Stimulated activated CD4-positive, alpha-beta T cell treated with anti-CD3 and anti-CD28 coated beads, Interleukin-1b, Interleukin-23, amount 100 ng/mL, for 24 hours (primary cell): ENCODE measurements at places on chromosomes 11 and 22.

GRCh38 chr22:49198705-49199084 lies 629.0 kb downstream of the BRD1 start:
- DNase-seq: no peak

DNA sequence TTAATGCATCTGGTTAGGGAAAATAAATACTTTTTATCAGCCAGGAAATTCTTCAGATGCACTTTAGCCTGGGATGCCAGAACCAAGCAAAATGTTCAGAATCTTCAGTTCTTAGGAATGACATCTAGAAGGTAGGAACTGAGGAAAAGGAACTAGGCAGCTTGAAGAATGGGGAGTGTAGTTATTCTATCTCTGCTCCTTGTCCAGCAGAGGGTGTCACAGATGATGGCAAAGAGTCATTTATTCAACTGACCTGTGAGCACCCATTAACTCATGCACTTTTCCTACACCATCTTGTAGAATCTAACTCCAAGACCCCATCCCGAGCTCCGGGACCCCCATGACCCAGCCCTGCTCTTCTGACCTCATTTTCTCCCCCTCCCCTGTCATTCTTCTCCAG lies 122.1 kb upstream of the ISX start:
- no peak for DNase-seq

DNA sequence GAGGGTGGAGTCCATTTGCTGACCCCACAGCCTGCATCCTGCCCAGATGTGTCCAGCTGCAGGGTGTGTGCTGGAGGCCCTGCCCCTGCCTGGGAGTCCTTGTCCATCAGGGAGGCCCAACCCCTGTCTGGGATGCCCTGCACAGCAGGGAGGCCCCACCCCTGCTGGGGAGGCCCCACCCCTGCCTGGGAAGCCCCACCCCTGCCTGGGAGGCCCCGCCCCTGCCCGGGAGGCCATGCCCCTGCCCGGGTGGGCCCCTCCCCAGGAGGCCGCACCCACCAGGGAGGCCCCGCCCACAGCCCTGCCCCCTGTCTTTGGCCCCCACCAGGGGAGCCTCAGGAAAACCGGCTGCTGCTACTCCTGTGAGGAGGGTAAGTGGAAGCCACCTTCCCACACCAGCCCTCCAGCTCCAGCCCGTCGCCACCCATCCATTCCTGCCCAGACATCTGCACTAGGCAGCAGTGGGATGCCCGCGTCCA lies 37.2 kb downstream of the MUC5B start:
- no peak for DNase-seq

GRCh38 chr22:41915035-41915785 lies at the start of gene SHISA8:
SHISA8 (minus strand) TSS chr22:41915074; CDS start chr22:41914667, 407 bp downstream.
- peak; percentile 45 for DNase-seq

DNA sequence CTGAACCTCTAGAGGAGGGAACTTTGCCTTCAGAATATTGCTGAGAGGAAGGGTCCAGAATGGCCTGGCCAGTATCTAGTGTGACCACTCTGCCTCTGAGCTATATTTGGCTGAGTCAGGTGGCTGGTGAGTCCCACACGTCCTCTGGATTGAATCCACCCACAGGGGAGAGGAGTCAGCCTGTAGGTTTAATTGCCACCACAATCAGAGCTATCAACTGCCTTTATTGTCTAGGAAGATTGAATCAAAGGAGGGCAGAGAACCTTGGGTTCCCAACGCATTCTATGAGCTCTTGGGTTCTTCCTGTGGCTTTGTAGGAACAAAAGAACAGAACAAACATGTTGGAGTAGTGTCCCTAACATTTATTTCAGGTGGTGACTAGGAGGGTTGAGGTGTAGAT lies 67.7 kb downstream of the ST3GAL4 start:
- no peak for DNase-seq

DNA sequence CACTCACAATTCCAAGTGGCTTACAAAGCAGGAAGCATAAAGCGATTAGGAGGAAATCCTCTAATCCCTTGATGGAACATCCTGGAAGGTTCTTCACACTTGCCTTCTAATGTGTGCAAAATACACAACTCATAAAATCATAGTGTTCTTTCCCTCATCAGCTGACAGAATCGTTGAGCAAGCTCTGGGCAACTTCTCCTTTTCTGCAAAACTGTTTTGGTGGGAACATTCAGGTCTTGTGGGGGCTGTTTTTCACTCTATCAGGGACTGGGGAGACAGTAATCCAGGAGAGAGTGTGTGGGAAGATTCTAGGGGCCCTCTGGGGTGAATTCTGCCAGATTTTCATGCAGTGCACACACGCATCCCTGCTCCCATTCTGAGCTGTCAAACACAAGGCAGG lies 53.2 kb downstream of the IRAG1 start:
- DNase-seq: no peak

- DNase-seq: no peak
Observed at GRCh38 chr22:43081968-43082367, 7.2 kb downstream of the TTLL1 start.

DNA sequence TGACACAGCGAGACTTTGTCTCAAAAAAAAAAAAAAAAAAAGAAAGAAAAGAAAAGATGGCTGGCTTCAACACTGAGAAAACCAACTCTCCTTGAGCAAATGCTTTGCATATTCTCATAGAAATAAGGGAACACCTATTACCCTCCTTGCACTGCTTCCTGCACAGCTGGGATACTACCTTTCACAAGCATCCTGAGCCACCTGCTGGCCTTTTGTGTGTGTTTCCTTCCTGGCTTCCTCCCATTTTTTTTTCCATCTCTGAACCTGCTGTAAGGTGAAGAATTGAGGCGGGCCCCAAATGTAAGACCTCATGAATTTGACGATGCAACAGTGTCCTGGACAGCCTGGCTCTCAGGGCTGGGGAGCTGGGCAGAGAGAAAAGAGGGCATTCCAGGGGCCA lies 1.9 kb upstream of the RFPL3 start:
- DNase-seq: no peak

DNA sequence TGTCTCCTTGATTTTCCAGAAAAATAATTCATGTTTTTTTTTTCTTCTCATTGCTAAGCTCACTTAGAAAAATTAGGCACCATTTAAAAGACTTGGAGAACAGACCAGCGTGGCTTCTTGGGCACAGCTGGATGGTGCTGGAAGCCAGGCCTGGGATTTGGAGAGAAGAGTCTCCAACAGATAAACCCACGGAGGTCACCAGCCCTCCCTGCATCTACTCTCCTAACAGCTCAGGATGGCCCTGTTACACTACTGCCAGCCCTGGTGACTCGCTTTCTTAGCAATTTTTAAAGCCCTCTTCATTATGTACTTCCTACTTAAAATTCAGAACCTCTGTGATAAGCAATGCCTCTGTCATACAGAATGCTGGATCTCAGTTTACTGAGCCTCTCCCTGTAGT lies 1.7 kb downstream of the PTH start:
- DNase-seq: no peak

GRCh38 chr11:115279813-115280761 lies 224.1 kb downstream of the CADM1 start:
- no peak for DNase-seq

GRCh38 chr11:92909214-92909613 lies 60.2 kb upstream of the MTNR1B start:
- no peak for DNase-seq

DNA sequence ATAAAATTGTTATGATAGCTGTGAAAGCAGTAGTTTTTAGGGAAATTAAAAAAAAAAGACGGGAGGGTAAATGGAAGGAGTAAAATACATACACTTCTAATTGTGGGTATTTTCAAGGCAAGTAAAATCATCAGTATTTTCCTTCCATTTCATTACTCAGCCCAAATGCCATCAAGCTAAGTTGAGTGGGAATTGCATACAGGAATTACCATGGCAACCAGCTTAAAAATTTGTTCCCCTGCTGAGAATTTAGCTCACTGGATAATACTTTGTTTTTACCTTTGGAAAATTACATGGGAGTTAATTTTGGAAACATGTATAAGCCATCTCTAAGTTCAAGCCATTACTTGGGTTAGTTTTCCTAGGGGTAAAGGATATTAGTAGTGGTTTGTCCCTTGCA lies 1873.4 kb downstream of the LRRC4C start:
- no peak for DNase-seq

DNA sequence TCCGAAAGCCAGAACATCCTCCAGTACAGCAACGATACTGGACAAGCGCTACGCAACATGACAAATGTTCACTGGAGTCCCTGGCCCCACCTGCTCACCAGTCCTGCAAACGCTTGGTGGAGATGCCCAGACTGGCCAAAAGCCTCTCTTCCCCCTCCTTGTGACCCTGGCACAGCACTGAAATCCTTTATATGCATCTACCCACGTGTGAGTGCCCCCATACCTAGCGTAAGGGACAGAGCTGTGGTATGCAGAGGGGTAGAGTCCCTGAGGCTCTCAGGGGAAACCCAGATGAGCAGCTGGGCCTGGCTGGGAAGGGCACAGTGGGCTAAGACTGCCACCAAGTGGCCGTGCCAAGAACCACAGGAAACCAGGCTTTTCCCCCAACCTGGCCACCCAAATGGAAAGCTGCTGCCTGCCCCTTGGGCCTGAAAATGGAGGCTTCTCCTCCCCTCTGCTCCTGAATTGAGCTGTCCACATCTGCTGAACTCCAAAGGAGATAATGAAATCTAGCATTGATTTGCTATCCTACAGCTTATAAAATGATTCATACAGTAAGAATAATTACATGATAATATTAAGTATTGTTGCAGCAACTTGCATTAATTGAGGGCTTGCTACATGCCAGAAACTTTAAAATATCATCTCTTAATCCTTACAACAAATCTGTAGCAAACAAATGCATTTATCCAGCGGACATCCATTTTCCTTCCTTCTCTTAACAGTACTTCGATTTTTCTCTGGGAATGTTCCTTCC lies 24.8 kb upstream of the TTC12 start:
- peak; percentile 53 for DNase-seq

GRCh38 chr11:12680246-12680939 lies 6.2 kb downstream of the TEAD1 start:
- no peak for DNase-seq

DNA sequence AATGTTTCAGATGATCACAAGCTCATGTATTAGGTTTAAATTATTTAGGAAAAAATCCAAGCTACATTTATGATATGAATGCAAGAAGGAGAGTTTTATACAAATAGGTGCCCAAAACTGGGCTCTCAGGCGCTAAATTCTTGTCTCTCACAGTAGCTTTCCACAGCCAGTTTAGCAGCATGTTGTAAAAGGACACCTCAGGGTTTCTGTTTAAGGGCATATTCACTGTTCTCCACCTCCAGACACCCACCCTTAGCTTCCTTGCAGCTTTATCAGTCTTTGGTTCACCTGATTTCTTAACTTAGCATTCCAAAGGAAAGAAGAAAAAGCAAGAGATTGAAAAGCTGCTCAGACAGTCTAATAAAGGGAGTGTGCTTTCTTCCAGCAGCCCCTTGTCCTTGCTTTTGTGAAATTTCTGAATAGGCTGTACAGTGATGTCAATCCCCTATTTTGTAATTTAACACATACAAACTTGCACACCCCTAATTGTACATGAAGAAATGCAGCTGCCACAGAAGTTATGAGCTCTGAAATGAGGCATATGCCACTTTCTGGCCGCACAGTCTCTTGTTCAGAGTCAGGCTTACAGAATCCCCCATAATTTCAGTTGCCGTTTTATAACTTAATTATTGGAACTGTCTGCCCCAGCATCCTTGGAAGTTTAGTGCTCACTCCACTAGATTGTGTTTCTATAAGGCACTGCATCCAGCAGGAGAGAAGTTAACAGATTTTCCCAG lies 262.1 kb downstream of the DDX10 start:
- no peak for DNase-seq

DNA sequence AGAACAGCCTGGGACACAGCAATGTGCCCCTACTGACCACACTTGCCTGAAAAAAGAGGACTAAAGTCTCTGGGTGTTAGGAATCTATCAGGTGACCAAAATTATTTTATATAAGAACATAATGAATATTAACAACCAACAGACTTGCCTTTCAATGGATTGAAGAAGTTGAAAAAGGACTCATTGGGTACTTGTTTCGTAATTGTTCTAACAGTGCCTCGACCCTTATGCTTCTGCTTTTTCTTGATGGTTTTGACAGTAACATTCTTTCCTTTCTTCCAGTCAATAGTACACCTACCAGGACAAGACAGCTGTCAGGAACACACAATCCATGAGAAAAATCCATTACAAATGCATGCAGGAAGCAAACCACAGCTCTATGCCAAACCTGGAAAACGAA lies 29.0 kb upstream of the PHLDA2 start:
- DNase-seq: no peak
